ENCODE measurements at places on chromosomes 11 and 22.
A peak's percentile ranks its signal among the peaks of the same experiment; 100 is the strongest.

- no peak for DNase-seq
Measured at GRCh38 chr22:20867179-20868024, 8.6 kb downstream of the SNAP29 start.

- no peak for DNase-seq
Measured at GRCh38 chr22:23072911-23073491, 2.7 kb downstream of the GNAZ start.

DNA sequence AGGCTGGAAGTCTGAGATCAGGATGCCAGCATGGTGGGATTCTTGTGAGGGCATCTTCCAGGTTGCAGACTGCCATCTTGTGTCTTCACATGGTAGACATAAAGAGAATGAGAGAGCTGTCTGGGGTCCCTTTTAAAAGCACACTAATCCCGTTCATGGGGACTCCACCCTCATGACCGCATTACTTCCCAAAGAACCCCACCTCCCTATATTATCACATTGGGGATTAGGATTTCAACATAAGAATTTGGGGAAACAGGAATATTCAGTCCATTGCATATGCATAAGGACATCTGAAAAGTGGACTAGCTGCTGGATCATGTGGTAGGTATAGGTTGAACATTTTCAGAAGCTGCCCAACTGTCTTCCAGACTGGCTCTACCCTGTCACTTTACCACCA is 33.1 kb upstream of the ADORA2A start:
- no peak for DNase-seq

DNA sequence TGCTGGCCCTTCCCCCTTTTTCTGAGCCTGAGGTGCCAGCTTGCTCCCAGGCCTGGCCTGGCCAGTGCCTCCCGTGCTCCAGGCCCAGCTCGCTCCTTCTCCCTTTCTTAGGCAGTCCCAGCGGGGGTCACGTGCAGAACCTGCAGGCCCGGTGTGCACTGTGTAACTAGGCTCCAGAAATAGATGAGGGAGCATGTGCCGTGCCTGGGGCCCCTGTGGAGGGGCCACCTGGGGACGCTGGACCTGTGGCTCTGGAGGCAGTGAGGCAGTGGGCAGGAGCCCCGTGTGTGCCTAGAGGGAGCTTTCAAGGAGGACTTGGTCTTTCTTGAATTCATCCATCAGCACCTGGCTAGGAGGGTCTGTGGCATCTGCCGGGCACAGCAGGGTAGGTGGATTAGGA is 11.5 kb downstream of the PTDSS2 start:
- DNase-seq: no peak

DNA sequence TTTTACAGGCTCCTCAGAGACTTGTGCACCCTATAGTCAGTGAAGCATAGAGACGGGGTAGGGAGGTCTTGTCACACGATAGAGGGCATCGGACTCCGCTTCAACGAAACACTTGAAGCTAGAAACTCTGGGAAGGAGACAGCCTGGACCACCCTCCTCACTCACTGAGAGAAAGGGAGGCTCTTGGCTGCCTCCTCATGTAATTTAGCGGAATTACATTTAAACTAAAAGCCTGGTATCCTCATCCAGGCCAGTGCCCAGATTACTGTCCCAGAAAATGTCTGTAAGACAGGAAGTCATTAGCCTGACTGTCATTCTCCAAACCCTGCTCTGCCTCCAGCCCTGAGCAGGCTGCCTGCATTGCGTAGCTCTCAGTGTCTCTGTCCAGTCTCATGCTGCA is 36.0 kb downstream of the TTLL1 start:
- DNase-seq: no peak

- no peak for DNase-seq
Measured at GRCh38 chr11:122197066-122197987, 81.3 kb upstream of the BLID start.

DNA sequence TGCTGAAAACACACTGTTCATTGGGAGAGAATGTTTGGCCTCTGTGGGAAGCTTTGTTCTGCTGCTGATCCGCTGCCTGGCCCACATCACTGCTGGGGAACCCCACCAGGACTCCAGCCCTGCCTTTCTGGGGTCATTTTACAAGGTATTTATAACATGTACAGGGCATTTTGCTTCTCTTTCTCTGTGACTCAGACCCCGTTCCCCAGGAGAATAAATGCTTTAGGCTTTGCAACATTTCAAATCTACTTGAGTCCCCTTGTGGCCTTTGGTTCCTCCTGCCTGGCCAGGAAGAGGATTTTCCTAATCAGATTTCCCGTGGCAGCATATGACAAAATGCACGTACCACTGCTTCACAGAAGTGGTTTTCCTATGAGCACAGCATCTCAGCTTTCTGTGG is 43.0 kb downstream of the BTG4 start:
- DNase-seq: no peak

DNA sequence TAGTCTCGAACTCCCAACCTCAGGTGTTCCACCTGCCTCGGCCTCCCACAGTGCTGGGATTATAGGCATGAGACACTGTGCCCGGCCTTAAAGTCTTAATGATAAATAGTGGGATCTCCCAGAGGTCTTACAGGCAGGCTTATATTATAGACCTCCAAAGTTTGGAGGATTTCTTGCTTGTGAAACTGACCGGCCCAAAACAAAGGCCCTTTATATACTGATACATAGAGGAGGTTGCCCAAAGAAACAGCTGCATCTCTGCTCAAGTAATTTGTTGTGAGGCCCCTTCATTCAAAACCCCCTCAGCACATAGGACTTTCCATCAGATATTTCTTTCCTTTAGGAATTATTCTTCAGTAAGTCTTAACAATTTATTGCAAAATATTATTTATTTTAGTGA is 27.4 kb upstream of the RDX start:
- DNase-seq: no peak

GRCh38 chr11:85076535-85077330 is 550.4 kb downstream of the DLG2 start:
- no peak for DNase-seq

DNA sequence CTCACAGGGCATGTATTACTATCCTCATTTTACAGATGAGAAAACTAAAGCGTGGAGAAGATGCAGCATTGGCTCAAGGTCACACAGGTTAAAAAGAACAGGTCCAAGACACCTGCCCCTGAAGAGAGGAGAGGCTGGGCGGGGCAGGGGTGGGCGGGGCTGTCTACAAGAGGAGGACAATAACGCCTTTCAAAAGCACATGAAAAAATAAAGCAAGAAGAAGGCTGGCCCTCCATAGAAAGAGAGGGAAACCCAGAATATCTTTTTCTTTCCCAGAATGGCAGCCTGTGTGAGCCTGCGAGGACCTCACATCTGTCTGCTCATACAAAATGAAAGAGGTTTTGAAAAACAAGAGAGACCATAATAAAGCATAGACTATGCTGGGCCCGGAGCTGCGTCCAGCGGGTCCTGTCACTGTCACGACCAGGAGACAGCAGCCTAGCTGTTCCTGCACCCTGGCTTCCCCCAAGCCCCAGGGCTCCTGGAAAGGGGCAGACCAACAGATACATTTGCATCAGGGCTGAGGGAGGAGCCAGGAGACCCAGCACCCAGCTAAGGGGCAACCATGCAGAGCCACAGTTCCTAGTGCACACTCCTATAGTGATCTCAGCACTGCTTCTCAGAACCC is 61.6 kb downstream of the DSCAML1 start:
- DNase-seq: no peak

GRCh38 chr11:22115470-22116029 is 77.3 kb upstream of the ANO5 start:
- DNase-seq: no peak

DNA sequence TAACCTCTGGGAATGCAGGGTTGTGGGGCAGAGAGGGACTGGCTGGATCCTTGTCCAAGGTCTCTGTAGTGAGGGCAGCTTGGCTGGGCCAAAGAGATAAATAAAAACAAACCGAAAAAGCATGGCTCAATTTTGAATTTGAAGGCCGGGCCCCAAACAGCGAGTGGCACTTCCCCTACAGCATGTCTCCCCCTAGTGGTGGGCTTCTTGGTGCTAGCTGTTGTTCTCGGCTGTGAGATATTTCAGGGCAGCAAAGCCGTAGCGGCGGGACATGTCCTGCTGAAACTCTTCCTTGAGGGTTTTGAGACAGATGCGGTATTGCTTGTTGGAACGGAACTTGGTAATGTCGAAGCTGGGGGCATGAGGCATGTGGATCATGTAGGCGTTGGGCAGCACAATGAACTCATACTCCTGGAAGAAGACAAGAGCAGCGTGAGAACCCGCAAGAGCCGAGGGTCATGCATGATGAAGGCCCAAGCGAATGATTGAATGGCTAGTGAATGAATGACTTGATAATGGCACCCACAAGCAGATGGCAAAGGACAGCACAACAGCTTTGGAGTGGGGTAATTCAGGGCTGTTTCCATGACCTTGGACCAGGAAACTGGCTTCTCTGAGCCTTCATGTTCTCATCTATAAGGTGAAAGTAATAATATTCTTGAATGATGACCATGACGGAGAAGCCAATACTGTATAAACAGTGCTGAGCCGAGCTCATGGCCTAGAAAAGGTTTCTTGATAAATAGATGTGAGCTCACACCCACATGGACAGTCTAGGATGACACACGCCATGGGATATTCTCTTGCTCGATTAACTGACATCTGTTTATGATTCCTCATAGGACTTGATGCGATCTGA is 216.3 kb upstream of the SYN3 start:
- no peak for DNase-seq

- DNase-seq: peak; percentile 43
Measured at GRCh38 chr11:17063171-17064002, 14.1 kb downstream of the RPS13 start.

GRCh38 chr22:47351836-47352579 is 589.6 kb downstream of the TBC1D22A start:
- no peak for DNase-seq

GRCh38 chr11:19790831-19791552 is 78.4 kb downstream of the NAV2 start:
- no peak for DNase-seq

DNA sequence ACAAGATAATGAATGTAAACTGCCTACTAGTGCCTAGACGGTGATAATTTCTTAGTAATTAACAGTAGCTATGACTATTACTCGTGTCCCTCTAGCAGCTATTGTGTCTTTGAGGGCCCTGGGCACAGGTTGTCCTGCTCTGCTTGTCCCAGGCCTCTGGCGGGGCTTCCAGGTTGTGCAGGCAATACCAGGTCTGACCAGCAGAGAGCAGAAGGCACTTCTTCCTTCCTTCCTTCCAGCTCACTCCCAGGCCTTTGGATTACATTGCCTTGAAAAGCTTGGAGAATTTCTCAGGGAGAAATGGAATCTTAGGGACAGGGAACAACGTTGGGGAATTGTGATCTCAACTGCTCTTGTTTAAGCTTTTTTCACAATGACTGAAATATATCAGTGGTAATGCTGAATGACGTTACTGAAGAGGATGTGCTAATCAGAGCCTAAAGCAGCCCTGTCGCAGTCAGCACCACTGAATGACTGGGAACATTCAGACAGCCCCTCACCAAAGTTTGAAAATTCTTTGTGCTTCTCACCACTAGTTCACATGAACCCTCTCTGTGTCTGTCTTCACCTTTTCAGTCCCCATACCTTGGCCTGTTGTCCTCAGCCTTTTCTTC is 8.4 kb upstream of the CCKBR start:
- DNase-seq: no peak

DNA sequence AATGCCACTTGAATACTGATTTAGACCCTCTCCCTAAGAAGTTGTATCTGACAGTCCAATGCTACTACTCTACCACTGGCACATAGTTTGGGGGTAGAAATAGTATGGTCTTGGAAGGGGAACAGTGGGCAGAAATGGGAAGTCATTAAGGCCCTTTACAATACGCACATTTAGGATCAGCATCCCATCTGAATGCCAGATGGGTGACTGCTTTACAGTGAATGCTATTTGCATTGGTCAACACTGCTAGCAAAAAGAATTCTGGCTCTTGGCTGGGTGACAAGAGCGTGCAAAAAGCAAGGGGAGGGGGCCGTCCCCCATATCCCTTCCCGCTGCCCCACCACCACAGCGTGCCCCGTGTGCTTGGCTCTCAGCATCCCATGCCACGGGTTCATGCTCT is 104.7 kb upstream of the BID start:
- no peak for DNase-seq

- no peak for DNase-seq
Measured at GRCh38 chr11:87954476-87954875, 220.8 kb downstream of the RAB38 start.

GRCh38 chr11:129598378-129598777 is 217.3 kb upstream of the TMEM45B start:
- DNase-seq: no peak

DNA sequence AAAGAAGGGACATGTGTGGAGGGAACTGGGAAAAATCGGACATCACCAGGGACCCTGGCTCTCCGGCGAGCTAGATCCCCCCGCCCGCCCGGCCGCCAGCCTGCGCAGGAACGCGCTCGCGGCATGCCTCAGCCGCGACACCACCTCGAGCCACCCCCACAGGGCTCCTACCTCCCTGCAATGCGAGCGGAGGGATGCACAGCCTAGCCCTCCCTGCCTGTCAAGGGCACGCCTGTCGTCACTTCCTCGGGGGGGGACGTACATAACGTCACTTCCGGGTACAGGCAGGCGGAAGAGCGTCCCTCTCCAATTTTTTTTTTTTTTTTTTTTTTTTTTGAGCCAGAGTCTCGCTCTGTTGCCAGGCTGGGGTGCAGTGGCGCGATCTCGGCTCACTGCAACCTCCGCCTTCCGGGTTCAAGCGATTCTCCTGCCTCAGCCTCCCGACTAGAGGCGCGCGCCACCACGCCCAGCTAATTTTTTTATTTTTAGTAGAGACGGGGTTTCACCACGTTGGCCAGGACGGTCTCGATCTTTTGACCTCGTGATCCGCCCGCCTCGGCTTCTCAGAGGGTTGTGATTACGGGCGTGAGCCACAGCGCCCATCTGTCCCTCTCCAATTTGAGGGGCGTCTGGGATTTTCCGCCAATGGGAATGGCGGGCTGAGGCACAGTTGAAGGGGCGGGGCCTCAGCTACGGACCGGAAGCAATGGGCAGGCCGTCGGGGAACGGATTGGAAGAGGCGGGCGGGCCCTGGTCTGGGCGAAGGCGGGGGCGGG is at the start of gene TXN2:
TSS of gene TXN2 (minus strand) at position 248 of the 776 bp plus-strand sequence. CDS start 803 bp downstream, outside the sequence.
- peak; percentile 90 for DNase-seq

DNA sequence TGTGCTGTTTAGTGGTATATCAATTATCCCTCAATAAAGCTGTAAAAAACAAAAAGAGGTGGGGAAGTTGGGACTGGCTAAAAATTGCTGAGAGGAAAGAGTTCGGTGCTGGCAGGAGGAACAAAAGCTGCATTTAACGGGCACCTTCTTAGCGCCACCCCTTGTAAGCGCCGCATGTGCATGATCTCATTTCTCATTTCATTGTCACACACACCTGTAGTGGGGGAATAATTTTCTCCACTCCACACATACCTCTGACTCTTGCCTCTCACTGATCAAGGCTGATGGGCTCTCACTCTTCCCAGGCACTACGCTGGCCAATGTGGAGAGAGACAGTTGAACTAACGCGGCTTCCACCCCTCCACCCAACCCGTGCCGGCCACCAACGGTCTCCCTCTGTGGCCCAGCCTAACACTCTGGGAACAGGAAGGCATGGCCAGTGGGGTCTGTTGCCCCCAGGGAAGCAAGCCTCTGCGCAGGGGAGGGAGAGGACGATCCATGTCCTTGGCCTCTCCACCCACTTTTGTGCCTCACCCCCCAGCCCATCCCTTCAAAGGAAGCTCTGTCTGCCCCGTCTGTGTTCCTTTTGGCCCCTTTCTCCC is 186.7 kb upstream of the SYT13 start:
- no peak for DNase-seq

Data from stimulated activated CD4-positive, alpha-beta T cell treated with anti-CD3 and anti-CD28 coated beads, Interleukin-15, amount 100 ng/mL, for 1 hour (primary cell).